ENCODE measurements at places on chromosomes 3 and 15.

DNA sequence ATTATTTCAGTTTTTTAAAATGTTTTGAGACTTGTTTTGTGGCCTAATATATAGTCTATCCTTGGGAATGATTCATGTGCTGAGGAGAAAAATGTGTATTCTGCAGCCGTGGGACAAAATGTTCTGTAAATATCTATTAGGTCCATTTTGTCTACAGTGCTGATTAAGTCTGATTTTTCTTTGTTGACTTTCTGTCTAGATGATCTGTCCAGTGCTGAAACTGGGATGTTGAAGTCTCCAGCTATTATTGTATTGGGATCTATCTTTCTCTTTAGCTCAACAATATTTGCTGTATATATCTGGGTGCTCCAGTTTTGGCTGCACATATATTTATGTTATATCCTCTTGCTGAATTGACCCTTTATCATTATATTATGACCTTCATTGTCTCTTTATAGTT lies 85.2 kb downstream of the UBE2E2 start:
- no peak for DNase-seq

DNA sequence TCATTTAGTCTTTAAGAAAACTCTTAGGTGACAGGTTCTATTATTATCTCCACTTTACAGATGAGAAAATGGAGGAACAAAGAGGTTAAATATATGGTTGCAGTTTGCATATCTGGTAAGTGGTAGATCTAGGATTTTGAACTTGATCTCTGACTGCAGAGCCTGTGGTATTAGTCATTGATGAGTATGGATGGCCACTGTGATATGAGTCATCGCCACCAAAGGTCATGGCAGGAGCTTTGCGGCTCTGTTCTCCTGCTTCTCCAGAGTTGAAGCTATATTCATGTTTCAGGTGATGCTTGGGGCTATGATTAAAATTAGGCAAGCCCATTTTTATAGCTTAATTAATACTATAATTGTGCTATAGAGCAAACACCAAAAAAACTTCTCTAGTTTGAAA lies 306.2 kb upstream of the DPPA4 start:
- DNase-seq, result no peak

DNA sequence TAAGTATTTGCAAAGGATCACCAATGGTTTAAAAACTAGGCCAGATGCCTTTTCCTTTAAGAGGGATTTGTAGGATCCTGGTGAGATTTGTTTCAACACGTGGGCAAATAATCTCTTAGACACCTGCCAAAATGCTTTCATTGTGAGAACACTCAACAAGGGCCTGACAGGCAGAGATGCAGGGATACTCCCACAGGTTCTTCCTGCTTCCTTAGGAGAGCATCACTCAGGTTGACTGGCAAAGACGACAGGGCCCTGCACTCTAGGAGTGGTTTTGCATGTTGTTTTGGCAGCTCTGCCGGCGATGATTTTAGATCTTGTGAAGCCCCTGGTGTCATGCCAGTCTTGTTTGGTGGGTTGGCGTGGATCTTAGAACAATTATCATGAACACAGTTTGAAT lies 184.5 kb downstream of the NR1D2 start:
- no peak for DNase-seq

GRCh38 chr15:70447928-70448698 lies 315.2 kb downstream of the UACA start:
- DNase-seq, result no peak

DNA sequence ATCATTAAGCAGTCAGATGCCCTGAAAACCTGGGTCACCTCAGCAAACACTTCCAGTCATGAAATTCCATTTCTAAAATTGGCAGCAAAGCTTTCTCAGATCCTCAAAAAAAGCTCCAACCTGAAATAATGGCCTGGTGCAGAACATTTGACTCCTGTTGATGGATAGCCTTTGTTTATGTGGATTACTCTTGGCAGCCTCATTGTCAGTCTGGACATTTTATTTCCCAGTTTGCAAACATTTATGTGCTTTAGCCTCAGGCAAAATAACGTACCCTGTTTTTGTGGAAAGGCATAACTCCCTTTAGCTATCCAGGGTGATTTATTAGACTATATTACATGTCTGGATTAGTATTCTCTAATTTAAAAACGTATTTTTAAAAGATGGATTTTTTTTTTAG lies 53.9 kb downstream of the PXYLP1 start:
- no peak for DNase-seq

DNA sequence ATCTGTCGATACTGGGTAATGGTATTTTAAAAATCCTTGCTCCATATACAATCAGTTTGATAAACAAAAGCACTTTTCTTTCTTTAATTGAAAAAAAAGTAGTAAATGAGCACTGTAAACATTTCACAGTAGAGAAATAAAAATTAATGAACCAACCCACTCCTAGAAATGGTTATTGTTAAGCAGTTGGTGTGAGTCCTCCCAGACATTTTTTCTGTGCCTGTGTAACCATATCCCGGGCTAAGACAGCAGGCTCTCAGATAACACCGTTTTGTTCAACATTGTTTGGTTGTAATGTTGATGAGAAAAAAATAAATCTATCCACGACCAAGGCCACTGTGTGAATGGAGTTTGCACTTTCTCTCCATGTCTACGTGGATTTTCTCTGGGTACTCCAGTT lies 42.6 kb downstream of the PXK start:
- DNase-seq, result no peak
